ENCODE measurements at places on chromosomes 16 and 17.

DNA sequence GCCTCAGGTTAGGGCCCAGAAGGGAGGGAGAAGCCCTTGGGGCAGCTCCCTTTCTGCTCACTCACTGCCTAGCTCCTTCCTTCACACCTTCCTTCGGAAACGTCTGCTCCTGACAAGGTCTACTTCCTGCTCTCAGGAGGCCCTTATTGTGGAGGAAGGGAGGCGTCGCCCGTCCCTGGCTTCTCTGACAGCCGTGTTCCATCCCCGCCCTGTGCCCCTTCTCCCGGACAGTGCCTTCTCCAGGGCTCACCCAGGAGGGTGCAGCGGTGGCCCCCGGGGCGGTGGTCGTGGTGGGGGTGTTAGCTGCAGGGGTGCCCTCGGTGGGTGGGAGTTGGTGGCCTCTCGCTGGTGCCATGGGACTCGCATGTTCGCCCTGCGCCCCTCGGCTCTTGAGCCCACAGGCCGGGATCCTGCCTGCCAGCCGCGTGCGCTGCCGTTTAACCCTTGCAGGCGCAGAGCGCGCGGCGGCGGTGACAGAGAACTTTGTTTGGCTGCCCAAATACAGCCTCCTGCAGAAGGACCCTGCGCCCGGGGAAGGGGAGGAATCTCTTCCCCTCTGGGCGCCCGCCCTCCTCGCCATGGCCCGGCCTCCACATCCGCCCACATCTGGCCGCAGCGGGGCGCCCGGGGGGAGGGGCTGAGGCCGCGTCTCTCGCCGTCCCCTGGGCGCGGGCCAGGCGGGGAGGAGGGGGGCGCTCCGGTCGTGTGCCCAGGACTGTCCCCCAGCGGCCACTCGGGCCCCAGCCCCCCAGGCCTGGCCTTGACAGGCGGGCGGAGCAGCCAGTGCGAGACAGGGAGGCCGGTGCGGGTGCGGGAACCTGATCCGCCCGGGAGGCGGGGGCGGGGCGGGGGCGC, 231.9 kb downstream of the SEC14L1 start:
- DNase-seq = peak; percentile 44

DNA sequence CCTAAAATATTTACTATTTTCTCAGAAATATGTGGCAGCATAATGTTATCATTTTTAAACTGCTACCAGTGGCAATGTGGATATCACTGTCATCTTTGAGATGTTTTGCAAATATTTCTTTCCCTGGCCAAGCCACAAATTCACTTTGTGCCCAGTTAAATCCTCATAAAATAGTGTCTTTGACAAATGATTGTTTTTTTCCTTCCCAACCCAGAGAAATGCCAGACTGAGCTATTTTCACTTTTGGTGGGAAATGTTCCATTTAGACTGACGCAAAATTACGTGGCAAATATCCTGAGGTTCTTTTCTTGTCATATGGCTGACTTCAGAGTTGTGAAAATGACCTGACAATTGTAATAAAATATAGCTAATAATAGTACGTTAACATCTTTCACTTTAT, 807.0 kb upstream of the SOX9 start:
- no peak for DNase-seq

DNA sequence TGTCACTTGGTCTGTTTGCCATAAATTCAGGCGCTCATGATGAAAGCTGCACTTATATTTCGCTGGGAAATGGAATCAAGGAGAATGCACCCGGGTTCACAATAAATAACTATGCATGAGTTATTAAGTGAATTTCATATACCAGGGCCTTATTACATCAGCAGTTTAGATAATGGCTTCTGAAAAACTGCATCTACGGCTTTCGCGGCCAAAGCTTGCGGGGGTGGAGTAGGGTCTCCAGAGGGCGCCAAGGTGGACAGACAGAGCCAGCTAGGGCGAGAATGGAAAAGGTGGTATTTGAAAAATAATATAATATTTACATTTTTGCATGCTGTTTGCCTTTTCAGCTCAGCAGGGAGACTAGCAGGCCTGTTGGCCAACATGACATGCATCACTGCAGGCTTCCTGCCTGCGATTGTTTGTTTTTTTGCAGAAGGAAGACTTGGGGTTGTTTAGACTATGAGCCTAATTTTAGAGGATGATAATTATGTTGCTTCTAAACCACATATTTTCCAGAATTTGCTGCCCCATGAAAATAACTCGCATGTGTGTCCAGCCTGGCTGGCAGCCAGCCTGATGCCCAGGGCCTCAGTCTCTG, 173.8 kb upstream of the IRX3 start:
- DNase-seq = no peak

DNA sequence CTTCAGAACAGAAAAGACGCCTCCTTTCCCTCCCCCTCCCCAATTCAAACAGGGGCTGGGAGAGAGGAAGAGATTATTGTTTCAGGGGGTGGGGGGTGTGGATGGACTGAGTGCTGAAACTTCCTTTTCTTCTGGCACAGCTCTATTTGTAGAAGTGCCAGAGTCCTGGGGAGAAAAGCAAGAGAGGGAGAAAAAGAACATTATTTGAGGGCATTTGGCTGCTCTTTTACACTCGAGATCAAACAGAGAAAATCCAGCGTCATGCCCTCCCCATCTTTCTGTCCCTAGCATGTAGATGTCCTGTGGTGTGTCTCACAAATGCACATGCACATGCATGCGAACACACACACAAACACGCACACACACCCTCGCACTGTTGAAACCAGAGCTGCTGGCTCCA, 13.0 kb downstream of the ARL4D start:
- no peak for DNase-seq

DNA sequence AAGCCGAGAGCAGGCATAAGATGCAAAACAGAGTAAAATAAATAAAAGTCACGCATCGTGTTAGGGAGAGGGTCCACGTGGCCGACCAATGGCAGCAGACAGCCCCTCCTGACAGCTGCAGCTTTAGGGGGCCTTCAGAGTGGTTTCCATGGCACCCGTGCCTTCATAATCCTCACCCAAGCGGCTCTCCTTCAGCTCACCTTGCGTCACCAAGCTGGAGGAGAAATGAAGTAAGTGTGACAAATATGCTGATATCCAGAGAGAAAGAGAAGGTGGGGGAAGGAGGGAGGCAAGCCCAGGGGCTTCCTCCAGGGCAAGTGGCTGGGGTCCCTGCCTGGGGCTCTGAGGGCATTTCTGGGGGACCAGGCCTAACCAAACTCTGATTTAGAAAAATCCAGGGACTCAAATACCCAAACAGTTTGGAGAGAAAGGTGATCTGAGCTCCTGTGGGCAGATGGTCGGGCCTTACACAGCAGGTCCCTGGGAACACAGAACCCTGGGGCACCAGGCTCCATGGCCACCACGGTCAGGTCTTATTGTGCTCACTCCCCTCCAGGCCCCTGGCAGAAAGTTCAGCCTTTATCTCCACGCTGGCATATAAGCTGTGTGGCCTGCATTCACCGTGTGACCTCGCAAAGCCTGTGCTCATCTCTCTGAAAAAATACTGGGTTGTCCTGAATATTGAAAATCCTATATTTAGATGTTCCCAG, 80.7 kb upstream of the TNRC6C start:
- DNase-seq = no peak

DNA sequence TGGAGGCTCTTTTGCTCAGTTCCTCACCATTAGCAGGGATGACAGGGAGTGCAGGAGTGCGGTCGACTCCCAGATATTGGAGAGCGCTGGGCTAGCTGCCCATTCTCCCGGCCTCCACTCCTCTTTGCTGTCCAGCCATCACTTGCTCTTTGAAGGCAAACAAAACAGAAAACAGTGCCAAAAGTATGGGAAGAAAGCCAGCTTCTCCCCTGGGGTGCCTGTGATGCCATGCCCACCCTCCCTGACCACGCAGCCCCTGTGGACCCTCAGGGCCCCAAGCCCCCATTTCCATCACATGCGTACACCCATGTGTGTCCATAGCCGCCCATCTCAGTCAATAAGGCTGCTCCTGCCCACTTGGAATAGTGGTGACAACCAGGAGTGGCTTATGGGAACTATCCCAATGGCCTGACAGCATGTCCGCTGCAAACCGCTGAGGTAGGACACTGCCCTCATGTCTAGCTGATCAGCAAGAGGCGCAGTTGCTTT, 30.0 kb downstream of the MAPT start:
- no peak for DNase-seq

- DNase-seq = no peak
Observed at GRCh38 chr17:17561408-17562145, 29.9 kb downstream of the PEMT start.

- DNase-seq = peak; percentile 16
Observed at GRCh38 chr16:3401719-3402397, 843 bp downstream of the ZNF174 start.

- DNase-seq = no peak
Observed at GRCh38 chr17:42457107-42457792, 1.4 kb upstream of the ATP6V0A1 start.

DNA sequence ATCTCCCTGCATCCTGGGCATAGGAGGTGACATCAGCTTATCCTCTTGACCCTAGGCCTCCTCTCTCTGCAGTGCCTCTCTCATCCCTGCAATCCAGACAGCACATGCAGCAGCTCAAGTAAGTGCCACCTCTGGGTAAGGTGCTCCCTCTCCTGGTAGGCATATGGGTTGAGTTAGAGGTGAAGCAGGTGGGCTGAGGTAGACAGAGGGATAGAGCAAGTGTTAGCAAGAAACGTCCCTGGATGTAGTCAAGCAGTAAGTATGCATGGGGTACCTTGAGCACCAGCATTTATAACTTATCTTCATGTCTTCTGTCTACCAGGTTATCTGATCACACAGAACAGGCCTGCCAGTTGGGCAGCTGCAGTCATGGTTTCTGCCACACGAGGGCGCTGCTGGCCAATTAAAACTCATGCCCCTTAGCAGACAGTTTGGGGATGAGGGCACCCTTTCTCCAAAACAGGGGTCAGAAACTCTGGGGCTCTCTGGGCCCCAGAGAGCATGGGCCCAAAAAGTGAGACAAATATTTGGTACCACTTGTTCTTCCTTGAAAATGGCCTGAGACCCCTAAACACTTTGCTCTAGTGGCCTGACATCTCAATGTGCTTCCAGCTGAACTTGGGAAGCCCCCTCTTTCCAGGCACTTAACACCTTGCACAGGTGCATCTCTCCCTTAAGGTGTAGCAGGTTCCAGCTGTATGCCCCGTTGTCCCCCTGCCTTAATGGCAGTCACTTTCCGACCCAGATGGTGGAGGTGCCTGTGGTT, 59.8 kb downstream of the NEUROD2 start:
- DNase-seq = peak; percentile 21

- DNase-seq = no peak
Observed at GRCh38 chr17:44273607-44274006, 5.7 kb upstream of the SLC4A1 start.

GRCh38 chr16:55411231-55411630, 67.8 kb upstream of the MMP2 start:
- DNase-seq = no peak

DNA sequence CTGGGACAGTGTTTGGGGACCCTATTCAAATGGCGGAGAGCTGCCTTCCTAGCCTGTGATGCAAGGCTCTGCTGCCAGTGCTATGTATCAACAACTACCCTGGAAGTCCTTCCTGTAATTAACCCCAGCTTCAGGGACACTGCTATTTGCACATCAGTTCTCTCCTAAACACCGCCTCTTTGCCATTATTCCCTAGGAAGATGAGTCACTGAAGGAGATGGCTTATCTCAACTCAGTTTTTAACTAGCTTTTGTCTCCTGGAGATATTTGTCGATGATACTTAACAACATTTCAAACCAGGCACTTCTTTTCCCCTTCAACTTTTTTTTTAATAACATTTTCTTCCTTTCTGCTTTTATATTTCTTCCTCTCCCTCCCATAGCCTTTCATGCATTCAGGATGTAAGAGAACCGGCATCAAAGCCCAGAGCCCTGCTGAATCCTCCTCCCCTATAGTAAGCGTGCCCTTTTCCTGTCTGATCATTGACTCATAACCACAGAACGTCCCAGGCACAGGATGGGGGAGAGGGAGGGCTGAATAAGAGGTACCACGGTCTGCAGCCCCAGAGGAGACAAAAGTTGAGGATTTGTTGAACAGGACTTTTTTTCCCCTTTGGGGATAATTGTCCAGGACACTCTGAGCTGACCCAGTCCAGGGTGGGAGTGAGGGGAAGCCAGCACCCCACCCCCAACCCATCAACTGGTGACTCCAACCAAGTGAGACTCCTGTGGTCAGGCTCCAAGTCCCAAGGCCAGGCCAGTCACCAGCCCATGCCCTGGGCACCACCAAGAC, 387.8 kb upstream of the SALL1 start:
- peak; percentile 51 for DNase-seq

- DNase-seq = no peak
Observed at GRCh38 chr17:43881181-43881580, 26.2 kb downstream of the MPP2 start.

DNA sequence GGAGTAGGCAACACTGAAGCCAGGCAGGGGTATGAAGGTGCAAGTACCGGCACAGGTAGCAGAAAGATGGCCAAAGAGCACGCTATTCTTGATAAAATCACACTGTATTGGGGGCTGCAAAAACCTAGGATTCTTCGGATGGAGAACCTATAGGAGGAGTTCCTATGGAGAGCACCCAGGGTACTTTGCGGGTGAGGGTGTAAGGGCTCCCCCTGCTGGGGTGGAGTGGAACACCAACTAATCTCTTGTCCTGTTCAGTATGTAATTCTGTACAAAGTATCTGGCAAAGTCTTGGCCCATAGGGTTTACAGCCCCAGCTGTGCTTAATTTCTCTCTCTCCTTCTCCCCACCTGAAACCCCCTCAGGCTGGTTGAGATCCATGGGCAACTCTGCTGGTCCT, 393.1 kb upstream of the ASIC2 start:
- no peak for DNase-seq

DNA sequence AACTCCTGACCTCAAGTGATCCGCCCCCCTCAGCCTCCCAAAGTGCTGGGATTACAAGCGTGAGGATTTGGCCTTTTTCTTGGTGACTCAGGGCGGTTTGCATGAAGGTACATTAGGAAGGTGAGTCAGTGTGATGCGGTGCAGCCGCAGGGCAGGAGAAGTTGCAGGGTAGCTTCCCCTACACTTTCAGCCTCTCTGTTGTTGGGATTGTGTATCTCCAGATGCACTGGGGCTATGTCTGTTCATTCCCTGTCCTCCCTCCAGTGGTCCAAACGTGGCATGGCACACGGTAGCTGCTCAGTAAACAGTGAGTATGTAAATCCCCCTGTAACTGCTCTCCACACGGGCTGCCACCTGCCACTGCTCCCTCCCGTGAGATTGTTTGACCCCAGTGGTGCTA, 109.1 kb upstream of the CDC42EP4 start:
- DNase-seq = no peak

- no peak for DNase-seq
Observed at GRCh38 chr17:51770027-51770759, 388.3 kb downstream of the CA10 start.

GRCh38 chr16:28897826-28898225, 19.5 kb downstream of the ATP2A1 start:
- DNase-seq = no peak
